ENCODE measurements at places on chromosomes 3 and 15.

- no peak for DNase-seq
Measured at GRCh38 chr15:38076786-38077185, 142.3 kb downstream of the TMCO5A start.

DNA sequence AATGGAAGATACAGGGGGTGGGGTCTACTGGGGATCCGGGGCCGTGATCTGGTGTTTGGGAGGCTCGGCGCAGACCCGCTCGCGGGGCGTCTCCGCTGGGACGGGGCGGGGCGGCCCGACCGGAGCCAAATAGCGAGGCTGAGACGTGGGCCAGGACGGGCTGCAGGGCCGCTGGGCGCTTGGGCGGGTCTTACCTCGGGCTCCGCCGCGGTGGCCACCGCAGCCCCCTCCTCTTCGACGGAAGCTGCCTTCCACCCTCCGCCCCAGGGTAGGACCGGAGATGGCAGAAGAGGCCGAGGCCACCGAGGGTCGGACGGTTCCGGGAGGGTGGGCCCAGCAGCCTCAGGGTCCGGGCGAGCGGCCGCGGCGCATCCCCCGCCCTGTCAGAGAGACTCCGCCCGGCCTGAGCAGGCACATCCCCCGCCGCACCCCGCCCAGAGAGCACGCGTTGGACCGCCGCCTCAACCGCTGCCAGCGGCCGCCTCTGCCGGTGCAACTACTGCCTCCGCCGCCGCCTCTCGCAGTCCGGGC is 399 bp downstream of the MYO9A start:
- peak; percentile 67 for DNase-seq

DNA sequence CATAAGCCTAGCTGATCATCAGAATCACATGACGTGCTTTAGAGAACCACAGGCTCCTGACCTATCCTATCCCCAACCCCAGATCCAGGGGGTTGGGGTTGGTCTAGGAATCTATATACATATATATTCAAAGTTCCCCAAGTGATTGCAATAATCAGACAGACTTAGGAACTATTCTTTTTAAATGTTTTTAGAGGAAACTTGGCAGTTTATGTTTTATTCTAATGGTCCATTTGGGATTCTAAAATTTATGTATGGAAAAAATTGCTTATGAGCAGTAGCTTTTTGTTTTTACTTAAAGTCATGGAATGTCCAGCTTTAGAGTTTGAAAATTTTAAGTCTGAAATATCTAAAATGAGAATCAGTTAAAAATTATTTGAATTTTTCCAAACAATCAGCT is 22.1 kb downstream of the MFN1 start:
- no peak for DNase-seq

DNA sequence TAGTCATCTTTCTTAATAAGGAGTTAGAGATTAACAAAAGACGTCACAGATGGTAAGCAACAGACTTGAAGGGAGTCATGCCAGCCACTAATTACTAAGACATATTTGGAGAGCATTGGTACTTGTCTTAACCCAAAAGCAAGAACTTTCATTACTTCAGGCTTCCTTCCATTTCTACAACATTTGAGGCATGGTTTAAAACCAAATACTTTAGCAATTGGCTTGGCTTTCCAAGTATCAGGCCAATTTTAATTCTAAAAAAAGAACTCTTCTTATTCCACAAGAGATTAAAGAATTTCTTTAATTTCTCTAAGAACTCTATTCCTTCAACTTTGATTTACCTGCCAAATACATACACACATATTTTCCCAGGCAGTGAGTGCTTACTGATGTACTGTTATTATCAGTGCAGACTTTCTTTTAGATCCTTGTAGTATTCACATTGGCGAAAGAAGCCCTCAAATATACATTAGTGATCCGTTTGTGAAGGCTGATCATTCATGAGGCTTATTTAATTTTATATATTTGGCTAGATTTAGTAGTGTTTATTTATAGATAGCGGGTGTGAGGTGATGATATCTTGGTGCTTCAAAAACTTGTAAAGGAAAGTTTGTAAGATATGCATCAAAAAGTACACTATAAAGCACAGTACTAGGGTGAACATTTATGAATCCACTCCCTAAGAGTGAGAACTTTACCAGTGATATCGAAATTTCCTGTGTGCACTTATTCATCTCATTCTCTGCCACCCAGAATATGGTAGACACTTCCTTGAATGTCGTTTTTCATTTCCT is 229.2 kb downstream of the MFSD1 start:
- DNase-seq = no peak

DNA sequence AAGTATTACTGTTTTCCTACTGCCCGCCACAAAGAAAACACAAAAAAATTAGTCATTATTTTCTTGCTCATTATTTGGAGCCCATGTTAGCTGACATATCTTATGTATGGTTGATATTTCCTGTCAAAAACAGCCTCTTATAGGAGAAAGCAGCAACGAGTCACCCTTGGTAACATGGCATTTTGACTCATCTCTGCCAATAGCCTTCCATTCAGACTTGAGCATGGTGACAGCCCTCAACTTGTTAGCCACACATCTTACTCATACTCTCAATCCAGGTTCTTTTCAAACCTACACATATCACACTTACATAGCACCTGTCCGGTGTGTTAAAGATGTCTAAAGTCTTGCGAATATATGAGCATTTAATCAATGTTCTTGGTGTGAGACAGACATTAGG is 109.4 kb upstream of the SAMMSON start:
- DNase-seq = no peak

- DNase-seq = no peak
Measured at GRCh38 chr3:129974564-129974832, at the start of gene TRH. Gene TRH, plus strand, starts transcription at chr3:129974720. Its CDS starts 1,097 bp downstream, at chr3:129975817.

DNA sequence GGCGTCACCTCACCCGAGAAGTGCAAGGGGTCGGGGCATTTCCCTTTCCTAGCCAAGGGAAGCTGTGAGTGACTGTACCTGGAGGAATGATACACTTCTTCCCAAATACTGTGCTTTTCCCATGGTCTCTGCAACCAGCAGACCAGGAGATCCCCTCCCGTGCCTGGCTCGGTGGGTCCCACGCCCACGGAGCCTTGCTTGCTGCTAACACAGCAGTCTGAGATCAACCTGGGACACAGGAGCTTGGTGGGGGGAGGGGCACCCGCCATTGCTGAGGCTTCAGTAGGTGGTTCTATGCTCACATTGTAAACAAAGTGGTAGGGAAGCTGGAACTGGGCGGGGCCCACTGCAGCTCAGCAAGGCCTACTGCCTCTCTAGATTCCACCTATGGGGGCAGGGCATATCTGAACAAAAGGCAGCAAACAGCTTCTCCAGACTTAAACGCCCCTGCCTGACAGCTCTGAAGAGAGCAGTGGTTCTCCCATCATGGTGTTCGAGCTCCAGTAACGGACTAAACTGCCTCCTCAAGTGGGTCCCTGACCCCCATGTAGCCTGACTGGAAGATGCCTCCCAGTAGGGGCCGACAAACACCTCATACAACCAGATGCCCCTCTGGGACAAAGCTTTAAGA is 31.4 kb upstream of the ABHD5 start:
- no peak for DNase-seq

GRCh38 chr3:106348139-106348690 is 479.4 kb upstream of the CBLB start:
- no peak for DNase-seq

DNA sequence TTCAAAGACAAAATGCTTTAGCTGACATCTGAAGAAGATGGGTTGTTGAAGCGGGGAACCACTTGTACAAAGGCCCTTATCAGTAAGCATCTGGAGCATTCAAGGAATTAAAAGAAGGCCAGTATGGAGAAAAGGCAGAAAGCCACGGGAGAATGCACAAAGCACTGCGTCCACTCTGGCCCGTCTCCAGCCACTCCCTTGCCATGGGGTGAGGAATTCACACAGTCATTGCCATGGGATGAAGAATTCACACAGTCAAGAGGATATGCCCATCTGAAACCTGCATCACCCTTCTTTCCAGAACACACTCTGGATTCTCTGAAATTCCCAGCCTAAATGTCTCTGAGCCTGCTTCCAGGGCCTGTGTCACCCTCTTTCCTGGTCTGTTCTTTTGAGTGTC is 26.7 kb upstream of the STAG1 start:
- no peak for DNase-seq

DNA sequence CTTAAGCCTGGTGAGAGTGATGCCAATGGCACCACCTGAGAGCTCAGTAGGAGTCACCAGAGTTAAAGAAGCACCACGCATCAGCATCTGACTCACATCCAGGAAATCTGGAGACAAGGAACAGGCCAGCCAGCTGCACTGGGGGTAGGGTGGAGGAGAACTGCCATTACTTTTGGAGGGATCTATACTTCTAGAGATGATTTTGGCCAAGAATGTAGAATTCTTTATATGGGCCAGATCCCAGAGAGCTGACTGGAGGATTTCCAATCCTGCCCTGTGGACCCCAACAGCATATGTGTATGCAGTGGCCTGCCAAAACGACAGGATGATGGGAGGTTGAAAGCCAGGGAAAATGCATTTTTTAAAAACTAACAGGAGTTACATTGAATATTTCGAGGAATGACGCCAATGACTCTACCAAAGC is 29.8 kb downstream of the CCR3 start:
- no peak for DNase-seq
